ENCODE measurements at places on chromosomes 5 and 9.
A peak's percentile ranks its signal among the peaks of the same experiment; 100 is the strongest.

- no peak for DNase-seq
Observed at GRCh38 chr5:14816999-14817761, 54.4 kb downstream of the ANKH start.

GRCh38 chr9:78261403-78262001, 25.6 kb downstream of the CEP78 start:
- DNase-seq: no peak

DNA sequence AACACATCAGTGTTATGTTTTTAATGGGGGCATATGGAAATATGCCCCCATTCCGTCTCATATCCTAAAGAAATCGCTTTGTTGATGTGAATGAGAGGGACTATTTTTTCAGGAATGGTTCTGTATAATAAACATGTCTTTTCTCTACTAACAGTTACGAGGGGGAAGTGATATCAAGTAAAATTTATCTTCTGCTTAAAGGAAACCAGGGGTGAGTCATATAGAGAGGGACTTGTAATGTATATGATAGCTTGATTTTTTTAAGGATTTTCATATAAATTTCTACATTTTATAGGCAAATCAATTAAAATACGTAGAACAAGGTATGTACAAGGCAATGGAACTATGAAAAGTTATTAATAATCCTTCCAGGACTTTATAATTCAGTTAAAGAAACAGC, 207.1 kb downstream of the SEMA5A start:
- DNase-seq: no peak

DNA sequence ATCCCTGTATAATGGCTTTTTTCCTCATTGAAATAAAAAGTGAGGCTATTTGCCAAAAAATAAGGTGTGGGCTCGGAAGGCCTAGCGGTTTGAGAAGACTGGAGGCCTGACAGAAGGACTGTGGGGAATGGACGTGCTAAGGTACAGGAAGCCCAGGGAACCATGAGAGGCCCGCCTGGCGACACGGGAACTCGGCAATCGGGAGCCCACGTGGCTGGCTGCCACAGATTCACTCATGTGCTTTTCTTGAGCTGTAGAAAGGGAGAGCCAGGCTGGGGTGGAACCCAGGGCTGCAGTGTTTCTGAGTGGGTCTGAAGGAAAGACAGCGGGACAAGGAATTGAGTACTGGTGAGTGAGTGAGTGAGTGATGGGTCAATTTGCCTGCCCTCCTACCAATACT, 11.9 kb upstream of the DDX41 start:
- DNase-seq: no peak

DNA sequence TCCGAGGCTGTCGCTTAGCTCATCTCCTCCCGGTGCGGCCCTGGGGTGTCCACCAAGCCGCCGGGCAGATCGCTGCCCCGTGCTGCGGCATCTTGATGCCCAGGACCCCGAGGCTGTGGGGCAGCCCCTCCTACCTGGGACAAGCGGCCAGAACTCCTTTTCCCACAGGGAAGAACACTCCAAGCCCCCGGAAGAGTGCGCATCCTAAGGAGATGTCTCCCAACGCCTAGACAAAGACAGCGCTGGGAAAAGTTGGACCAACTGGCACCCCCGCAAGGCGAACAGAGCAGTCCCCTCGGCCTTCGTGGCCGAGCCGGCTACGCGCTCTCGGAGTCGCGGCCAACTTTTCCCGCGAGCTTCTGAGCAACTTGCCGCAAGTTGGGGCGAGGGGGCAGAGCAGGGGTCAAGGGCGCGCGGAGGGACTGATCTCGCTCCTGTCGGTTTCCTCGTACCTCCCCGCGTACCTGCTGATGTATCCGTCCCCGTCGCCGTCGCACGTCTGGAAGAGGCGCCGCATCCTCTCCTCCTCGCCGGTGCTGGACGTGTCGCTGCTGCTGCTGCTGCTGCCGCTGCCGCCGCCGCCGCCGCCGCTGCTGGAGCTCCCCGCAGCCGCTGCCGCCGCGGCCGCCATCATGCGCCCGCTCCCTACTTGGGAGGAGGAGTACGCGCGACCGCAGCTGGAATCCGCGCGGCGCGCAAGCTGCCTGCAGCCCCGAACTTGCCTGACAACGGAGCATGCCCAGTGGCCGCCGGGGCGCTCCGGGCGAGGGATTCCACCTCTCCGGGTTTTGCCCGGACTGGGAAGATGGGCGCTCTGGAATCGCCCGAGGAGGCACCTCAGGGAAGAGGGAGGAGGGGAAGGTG, at the start of gene MCC:
MCC (minus strand) TSS at position 673 of the 864 bp plus-strand sequence.
- peak; percentile 81 for DNase-seq

DNA sequence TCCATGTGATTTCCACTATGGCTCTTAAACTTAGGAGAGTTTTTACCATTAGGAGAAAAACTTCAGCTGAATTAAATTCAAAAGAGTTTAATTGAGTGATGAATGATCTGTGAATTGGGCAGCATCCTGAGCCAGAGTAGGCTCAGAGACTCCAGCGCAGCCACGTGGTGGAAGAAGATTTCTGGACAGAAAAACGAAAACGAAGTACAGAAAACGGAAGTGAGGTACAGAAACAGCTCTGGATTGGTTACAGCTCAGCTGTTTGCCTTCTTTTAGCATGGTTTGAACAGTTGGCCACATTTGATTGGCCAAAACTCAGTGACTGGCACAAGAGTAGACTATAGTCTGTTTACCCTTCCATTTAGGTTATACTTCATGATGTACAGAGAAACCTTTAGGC, 69.2 kb upstream of the PLPP1 start:
- DNase-seq: no peak

GRCh38 chr9:120891884-120892747, 15.1 kb upstream of the PHF19 start:
- DNase-seq: no peak

DNA sequence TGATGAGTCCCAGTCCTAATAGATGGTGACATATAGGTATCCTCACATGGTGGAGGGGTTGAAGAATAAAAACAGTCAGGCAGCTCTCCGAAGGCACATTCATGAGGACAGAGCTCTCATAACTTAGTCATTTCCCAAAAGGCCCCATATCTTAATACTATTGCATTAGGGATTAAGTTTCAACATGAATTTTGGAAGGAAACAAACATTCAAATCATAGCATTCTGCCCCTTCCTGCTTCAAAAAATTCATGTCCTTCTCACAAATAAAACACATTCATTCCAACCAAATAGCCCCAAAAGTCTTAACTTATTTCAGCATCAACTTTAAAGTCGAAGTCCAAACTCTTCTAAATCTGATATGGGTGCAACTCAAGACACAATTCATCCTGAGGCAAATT, 277.2 kb upstream of the NR4A3 start:
- DNase-seq: no peak

GRCh38 chr5:96893342-96893741, 17.0 kb downstream of the ERAP2 start:
- no peak for DNase-seq

DNA sequence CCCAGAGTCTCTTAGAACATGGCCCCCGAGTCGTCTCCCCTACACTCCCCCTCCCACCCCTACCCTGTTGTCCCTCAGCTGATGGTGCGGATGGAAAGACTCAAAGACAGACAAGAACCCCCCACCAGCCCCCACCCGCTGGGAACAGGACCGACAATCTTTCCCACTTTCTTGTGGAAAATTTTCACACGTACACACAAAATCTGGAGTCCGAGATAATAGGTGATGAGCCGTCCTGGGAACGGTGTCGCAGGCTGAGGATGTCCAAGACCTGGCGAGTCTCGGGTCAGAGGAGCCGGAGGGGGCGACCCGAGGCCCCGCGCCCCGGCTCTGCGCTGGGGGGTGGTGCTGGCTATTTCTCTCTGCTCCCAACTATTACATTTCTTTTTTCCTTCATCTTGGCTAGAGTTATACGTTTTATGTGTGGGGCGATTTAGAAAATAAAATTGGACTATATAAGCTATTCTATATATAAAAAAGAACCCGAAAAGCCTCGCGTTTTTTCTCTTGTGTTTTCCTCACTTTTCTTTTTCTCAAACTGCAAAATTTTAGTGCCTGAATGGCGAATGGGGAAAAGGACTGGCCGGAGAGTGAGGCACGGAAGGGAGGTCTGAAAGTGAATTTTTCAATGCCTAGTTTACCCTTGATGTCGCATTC, 188.8 kb downstream of the MEF2C start:
- DNase-seq: no peak

DNA sequence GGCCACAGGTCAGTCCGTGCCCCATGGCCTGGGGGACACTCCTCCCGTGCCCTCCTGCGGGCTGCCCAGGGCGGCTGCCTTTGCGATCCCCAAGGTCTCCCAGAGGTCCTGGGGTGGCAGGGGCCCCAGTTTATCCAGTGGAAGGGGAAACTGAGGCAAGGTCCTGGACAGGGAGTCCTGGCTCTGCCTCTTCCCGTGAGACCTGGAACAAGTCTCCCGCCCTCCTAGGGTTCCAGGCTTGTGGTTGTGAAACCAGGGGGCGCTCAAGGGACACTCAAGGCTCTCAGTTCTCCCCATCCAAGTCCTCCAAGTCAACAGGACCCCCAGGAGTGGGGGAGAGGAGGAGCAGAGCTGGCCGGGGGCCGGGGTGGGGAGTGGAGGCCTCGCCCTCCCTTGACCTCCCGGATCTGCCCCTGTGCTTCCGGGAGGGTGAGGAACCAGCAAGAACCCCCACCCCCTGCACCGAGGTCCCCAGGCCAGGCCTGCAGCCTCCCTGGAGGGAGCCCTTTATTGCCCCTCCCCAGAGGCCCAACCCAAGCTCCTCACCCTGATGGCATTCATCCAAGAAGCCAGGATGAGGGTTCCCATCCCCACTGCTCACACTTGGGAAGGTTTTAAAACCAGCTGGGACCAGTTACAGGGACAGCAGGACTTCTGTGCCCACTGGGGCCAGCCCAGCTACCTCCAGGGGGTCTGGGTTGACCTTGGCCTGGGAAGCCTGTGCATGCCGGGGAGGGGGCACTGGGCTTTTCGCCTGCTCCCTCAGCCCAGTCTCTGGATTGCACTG, 24.7 kb upstream of the TMEM250 start:
- DNase-seq: no peak

DNA sequence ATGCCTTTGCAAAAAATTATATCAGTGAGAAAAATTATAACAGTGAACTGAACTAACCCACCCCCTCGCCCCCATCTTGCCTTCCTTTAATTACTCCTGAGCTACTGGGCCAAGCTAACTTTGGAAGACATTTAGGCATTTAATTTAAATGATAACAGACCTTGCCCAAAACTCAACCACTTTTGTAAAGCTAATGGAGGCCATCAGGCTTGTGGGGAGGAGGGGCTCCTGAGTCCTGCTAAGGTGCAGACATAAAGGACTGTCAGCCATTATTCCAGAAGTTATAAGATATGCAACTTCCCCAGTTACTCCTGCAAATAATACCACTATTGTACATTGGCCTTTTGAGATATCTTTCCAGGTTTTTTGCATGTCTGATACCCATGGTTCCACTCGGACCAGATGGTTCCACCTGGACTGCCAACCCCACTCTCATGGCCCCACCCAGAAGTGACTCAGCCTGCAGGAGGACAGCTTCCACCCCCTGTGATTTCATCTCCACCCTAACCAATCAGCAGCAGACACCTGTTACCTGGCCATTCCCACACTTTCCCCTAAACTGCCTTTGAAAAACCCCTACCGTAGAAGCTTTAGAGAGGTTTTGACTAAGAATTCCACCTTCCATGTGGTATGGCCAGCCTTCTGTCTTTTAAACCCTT, 805.4 kb upstream of the CDH6 start:
- no peak for DNase-seq

DNA sequence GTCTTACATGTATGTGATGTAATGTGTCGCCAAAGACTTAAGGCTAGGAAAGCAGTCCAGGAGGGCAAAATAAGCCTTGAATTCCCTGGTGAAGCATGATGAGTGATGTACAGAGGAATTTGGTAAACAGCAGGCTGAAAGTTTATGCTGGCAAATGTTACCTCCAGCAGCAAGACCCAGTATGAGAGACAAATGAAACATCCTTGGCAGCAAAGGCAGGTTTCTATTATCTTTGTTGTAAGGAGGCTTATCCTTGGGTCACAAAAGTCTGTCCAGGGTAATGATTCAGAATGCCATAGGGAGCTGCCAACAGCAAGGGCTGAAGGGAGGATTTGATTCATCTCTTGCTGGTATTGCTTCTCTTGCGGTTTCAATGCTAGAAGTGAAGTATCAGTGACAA, 75.9 kb upstream of the HTR4 start:
- peak; percentile 71 for DNase-seq

GRCh38 chr5:14415024-14415697, 166.4 kb upstream of the OTULINL start:
- no peak for DNase-seq
